ENCODE measurements at places on chromosomes 13 and 19. TPM values are rescaled to one million over a fixed set of nuclear protein-coding genes. Genes with fewer than 3 reads are reported as not detected.

GRCh38 chr13:40101708-40102359, 446.4 kb downstream of the COG6 start:
- no peak for DNase-seq

DNA sequence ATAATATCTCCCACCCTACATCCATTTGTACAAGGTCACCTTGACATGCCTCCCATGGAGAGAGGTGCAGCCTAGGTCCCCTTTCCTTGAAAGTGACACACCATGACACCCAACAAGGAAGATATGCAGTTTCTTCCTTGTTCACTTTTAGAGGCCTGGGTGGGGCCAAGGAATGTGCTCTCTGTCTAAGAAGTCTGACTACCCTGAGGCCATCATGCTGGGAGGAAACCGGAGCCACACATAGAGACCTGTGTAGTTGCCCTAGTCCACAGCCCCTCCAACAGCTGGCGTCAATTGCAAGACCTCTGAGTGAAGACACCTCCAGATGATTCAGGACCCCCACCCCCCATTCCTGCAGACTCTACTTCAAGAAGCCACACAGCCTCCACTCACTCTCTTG, 11.0 kb downstream of the SYDE1 start:
- no peak for DNase-seq

- DNase-seq = no peak
Observed at GRCh38 chr13:110185696-110186095, 121.3 kb downstream of the COL4A1 start.

DNA sequence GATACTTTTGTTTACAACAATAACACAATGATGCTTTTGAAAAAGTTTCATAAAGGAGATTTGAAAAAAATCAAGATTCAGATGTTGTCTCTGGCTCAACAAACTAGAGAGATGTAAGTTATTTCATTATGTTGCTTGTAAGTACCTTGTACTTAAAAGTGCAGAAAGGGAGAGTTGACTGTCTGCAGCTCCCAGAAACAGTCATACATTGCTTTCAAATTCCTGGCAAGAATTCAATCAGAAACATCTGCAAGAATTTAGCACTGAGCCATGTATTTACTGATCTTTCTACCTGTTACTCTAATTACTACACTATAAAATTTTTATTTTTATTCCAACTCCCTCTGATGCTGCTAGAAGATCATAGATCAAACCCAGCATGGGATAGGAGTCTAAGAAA, 1261.3 kb upstream of the SPRY2 start:
- no peak for DNase-seq

GRCh38 chr19:38394488-38394887, 6.0 kb downstream of the SPRED3 start:
- no peak for DNase-seq

DNA sequence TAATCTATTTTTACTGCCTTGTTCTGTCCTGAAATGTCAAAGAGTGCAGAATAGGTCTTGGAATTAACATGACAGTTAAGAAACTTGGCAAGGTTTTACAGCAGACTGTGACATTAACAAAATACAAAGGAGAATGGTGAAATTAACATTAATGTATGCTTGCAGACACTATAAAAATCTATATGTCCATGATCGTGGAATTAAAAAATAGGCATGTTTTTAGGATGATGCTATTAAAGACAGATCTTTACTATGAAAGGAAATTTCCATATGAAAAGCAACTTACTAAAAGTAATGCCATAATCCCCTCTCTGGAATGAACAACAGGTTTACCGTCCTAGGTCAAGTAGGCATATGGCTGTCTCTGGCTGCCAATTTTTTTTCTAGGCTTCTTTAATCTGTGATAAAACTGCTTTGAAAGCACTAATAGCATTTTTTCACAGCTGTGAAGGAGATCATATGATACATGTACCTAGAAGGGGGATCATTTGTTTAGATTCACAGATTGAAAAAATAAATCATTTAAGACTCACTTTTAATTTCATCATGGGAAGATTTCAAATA, 291.5 kb downstream of the ZNF536 start:
- DNase-seq = no peak

DNA sequence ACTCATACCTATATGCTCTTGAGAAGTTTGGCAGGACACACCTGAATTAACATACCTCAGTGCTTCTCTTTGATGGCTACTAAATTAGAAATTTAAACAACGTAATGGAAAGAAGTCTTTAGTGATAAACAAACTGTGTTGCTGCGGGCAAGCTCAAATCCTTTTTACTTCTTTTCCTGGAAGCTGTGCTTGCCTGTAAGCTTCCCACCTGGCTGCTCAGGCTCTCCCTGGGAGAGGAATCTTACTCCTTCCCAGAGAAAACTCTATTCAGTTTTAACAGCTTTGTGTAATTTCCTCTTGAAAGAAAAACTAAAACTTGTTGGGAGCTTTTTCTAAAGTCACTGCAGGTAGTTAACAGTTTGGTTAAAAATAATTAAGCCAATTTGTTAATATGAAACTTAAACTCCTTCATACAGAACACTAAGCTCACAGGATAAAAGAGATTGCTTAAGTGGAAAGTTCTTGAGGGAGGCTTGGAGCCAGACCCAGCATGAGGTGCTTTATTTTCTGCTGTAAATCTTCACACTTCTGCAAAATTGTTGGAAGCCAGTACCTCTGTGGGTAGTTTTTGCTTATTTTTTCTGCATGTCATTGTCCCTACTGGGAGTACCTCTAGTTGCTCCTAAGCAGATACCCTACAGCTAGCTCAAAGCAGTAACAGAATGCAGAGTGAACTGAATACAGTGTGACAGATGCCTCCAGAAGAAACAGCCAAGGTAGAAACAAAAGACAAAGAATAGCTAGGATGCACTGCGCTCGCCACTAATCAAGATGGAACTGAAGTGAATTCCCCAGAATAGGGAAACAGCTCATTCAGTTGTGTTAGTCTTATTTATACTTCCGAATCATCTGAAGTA, 1253.0 kb downstream of the PCDH17 start:
- DNase-seq = no peak

ZNF723 gene
- polyA plus RNA-seq = not detected

FFAR1 gene
- polyA plus RNA-seq = 0.06 TPM

GNA15 gene
- 1.0 TPM for polyA plus RNA-seq

PSG6 gene
- polyA plus RNA-seq = not detected

C1QTNF9B gene
- polyA plus RNA-seq = 0.32 TPM

All from left renal cortex interstitium (tissue), 4 donors.